ENCODE measurements at places on chromosomes 1 and 21.
A peak's percentile ranks its signal among the peaks of the same experiment; 100 is the strongest.

DNA sequence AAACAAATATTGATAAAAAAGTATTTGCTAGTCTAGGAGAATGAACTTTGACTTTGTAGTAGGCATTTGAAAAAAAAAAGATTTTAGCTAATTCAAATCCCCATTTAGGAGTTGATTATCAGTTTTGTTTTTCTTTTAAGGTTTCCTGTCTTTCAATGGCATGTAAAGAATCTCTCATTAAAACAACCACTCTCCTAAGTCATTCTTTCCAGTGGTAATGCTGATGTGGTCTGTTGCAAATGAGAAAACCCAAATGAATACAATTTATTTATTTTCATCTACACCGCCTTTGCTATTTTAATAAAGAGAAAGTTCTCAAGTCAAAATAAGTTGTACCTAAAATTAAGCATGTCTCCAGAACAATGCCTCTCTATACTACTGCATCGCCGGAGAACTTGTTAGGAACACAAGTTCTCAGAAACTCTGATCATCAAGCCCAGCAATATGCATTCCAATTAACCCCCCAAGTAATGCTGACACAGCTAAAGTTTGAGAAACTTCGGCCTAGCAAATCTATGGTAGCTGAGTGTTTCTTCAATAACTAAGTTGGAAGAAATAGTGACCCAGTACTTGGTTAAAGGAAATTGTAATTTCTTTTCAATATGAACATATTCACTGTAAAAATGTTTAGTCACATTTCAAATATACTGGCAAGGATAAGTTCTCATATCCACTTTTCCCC is 255.1 kb downstream of the PTPRC start:
- DNase-seq = peak; percentile 42

DNA sequence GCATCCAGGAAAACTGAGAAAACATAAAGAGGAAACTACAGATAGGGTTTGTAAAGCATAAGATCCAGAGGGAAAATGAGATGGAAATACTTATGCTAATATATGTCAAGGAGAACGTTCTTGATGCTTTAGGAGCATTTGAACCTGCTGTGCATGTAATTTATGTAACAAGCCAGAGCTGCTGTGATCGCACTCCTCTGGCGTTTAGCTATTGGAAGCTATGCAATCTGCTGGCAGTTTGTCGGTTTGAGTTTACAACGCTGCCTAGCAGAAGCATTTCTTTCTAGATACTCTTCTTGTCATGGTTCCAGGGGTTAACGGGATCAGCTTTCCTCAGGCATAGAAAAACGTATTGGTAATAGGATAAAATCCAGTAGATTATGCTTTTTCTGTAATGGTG is 182.7 kb downstream of the KCNH1 start:
- DNase-seq = no peak

DNA sequence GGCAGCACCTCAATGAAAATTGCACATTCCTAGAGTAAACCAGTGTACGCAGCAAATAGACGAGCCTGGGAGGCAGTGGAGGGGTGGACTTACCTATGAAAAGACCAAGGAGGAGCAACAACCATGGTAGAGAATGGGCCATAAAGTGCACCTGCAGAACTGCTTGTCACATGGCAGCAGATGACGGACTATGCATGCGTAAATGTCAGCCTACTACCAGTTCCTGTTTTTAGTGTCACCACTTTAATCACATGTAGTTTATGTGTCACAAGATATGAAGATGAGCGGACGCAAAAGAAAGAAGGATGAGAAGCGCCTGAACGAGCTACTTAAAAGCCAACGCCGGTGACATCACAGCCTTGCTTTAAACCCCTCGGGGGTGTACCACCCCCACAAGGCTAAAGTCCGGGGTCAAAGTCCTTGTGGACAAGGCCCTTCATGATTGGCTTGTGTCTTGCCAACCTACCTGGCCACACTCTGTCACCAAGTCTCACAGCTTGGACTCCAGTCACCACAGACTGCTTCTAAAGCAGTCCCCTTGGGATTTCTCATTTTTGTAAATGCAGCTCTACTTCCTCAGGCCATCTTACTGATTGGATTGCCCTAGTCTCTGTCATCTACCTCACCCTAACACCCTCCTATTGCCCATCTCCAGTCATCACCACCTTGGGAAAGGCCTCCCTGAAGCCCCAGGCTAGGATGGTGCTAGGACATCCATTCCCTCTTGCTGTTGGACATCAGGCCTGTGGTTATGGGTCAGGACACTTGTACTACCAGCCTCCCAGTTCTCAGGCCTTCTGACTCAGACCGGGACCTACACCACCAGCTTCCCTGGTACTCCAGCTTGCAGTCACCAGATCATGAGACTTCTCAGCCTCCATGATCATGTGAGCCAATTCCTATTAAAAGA is 6.0 kb upstream of the LY9 start:
- no peak for DNase-seq

- DNase-seq = no peak
Measured at GRCh38 chr1:167762061-167762746, 40.4 kb downstream of the MPZL1 start.

DNA sequence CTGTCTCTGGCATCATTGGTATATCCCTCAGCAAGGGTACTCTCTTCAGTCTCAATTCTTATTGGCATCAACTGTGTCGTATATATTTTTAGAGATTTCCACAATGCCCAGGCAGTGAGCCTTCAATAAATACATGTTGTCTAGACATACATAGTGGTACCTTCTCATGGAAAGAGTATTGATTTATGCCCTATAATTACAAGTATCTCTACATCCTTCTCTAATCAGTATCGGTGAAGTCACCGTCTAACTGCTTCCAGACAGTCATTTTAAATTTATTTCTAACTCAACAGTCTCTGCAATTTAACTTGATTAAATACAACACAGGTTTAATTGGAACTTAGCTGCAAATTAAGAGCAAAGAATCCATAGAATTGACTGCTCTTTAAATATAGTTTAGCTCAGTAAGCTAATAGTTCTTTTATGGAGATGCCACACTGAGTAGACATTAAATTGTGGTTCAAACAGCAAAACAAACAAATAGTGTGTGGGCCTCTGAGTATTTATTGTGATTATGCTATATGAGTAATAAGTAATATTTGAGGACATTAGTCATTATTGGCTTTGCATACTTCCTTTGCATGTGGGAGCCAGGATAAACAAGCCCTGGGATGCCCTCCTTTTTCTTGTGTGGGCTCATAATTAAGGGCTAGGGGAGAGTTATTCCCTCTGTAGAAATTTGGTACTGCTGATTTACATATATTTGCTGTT is 126.9 kb upstream of the DUSP10 start:
- DNase-seq = peak; percentile 88

DNA sequence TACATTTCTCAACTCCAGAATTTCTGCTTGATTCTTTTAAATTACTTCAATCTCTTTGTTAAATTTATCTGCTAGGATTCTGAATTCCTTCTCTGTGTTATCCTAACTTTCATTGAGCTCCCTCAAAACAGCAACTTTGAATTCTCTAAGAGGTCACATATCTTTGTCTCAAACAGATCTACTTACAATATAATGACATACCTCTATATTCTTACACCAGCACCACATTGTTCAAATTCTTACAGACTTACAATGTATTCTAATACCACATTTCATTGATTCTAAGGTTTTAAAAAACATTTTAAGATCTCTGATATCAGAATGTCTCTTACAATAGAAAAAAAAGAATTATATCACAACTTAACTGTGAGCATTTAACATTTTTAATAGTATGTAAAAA is 77.4 kb downstream of the DIRAS3 start:
- peak; percentile 13 for DNase-seq

GRCh38 chr1:112776688-112777087 is 61.6 kb upstream of the PPM1J start:
- no peak for DNase-seq

- no peak for DNase-seq
Measured at GRCh38 chr1:1989789-1990188, 13.8 kb downstream of the CFAP74 start.

DNA sequence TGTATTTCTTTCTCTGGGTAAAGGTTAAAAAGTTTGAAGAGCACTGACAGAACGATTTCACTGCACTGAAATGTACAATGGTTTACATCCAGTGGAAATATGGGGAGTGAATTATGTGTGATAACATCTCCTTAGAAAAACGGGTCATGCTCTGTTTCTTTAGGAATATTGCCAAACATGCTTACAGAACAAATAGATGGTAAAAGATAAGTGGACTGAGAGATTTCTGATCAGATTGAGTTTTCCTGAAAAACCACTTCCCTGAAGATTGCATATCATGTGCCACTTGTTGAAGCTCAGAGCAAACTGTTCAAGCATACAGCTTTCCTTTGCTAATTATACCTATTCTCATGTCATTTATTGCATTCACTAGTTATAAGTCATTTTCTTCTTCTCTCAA is 29.9 kb upstream of the DISP1 start:
- DNase-seq = no peak

- no peak for DNase-seq
Measured at GRCh38 chr1:151197863-151198253, 494 bp upstream of the PIP5K1A start.

GRCh38 chr21:40685141-40685540 is 161.8 kb downstream of the DSCAM start:
- DNase-seq = no peak

- no peak for DNase-seq
Measured at GRCh38 chr1:70061231-70061630, 144.1 kb downstream of the LRRC40 start.

- DNase-seq = no peak
Measured at GRCh38 chr21:42681296-42682206, 28.1 kb downstream of the PDE9A start.

DNA sequence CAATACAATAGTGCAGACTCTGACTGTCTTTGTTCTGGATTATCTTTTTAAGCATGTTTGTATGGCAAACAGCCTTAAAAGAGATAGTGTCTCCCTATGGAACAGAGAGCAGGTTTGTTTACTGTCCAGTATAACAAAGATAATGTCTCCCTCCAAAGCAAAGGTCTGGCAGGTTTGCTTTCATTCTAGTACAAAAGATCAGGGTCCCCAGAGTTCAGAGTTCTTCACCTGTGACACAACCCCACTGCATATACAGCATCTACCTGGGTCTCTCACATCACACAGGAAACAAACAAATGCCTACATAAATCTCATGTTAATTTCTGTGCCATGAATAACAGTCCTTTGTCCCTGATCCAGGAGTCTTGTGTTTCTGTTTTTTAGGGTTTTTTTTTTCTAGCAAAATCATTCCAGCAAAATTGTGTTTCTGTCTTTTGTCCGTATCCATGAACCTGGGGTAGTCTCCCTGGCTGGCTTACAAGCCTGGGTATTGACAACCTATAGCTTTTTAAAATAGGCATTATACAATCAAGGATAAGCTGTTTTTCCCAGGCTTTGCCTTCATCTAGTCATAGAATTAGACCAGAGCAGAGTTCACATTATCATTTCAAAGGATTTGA is 89.4 kb upstream of the PTBP2 start:
- no peak for DNase-seq
